Cortex of kidney (tissue), 1 donor: ENCODE measurements at places on chromosomes 7 and 10.

DNA sequence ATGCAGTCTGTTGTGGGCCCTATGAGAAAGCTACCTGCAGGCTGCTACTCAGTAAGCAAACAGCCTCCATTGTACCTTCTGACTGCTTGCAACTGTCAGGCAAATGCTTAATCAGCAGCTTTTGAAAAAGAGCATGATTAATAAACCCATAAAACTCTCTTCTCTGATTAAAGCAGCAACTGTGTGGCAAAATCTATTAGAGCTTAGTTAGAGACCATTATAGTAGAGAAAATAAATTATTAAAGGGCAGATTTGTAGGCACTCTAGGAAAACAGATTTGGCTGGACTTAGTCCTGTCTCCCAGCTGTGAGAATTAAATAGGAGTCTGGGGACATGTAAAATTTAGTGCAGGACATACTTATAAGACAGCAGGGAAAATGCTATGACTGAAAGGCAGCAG is 132.5 kb upstream of the WNT16 start:
- no peak for DNase-seq

GRCh38 chr10:124271676-124272075 is 147.0 kb downstream of the OAT start:
- no peak for DNase-seq

DNA sequence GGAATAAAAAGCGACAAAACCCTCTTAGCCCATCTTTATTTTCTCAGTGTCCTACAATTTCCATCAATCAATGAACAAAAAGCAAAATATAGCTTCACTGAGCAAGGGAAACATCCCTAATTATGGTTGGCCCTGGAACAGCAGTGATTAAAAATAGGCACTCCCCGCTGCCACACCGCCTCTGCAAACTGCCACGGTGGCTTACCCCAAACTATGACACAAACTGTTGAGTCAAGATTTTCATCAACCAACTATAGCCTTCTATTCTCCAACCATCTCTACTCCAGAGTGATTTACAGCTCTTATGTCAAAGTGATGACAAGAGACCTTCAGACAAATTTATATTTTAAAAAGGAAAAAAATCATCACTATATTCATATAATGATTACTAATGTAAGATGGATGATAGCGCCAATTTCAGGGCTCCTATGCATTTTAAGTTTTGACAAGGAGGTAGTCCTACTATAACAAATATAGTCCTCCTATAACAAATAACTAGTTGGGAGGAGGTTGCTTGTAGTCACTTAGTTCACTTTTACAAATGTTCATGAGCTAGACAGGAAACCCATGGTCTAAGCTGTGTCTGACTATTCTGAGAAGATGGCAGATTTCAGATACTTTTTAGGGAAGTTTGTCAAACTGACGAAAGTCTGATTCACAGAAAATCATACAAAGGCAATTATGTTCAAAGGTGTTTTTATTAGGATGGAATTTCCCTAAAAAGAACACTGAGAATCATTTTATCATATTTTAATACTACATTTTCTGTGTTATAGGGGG is 26.3 kb downstream of the DENND11 start:
- no peak for DNase-seq

DNA sequence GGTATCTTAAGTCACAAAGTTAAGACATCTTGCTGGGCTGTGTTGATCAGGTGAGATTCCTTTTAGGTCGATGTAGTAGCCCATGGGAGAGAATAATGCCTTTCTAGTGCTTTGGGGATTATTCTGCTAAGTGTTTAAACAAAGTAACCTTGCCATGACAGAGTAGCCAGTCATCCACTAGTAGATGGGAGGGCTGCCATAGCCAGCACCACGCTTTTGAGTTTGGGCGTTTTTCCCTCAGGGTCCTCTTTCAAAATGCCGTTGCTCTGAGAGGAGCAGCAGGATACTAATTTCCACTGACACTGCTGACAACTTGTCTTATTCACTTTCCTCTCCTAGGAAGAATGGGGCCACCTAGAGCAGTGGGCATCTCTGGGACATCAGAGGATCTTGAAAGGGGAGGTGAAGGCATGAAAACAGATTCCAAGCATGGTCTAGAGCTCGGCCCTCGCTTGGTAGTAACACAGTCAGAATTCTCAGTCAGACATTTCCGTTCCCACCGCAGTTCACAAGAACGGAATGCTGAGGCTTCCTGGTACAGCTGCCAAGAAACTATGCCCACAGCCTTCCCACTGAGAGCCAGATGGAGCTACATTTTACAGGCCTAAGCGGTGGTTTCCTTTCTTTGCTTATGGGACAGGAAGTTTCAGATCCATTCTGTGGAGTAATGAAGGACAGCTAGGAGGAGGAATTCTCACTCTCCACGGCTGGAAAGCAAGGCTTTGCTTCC is 15.3 kb upstream of the RSU1 start:
- no peak for DNase-seq

DNA sequence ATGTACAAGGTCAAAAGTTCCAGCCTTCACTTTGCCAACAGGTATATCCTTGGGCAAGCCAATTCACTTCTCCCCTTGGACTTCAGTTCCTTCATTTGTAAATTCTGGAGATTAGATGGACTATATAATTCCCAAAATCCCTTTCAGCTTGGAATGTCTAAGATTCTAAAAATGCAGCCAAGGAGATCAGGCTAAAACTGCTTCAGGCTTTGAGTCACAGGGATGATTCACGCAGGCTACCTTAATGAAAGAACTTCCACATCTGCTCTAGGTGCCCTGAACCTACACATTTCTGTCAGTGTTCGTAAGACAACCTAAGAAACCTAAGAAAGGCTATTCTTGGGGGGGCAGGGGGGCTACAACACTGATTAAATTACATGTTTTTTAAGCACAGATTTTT is 7.1 kb downstream of the CPVL start:
- no peak for DNase-seq

GRCh38 chr10:49010295-49010694 is 70.7 kb upstream of the LRRC18 start:
- DNase-seq = no peak

GRCh38 chr7:88243345-88243909 is 23.6 kb upstream of the SRI start:
- DNase-seq = no peak

- no peak for DNase-seq
Measured at GRCh38 chr7:70466725-70467364, 665.1 kb upstream of the GALNT17 start.

GRCh38 chr10:48533540-48533939 is 71.3 kb downstream of the ARHGAP22 start:
- DNase-seq = no peak

DNA sequence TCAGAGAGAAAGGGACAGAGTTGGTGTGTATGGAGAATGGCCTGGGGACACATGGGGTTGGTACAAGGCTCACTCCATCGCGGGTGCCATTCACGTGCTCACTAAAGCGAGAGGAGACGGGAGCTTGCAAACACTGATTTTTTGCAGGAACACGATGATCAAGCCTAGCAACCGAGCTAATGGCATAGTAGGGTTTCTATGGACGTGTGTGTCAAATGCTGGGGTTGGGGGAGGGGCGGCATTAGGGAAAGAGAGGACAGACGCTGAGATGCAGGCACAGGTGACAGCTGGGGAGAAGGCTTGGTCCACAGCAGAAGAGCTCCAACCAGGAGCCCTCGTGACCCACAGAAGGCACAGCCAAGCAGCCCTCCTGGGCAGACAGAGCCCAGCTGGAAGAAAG is 33.9 kb downstream of the RCC1L start:
- DNase-seq = no peak

DNA sequence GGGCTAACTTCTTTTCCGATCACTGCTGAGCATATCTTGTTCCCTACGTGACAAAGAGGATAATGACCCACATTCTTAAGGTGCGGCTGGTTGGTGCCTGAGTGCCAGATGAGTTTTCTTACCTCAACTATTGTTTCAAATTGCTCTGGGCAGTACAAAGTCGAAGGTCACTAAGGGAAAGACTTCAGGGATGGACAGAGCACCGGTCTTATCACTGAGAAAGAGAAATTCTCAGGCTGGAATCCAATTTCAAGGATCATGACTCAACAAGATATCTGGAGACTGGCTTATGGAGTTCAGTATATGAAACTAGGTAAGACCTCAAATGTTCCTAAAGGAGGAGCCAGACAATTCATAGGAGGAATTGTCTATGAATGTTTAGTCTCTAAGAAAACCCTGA is 780.3 kb downstream of the SUGCT start:
- no peak for DNase-seq

DNA sequence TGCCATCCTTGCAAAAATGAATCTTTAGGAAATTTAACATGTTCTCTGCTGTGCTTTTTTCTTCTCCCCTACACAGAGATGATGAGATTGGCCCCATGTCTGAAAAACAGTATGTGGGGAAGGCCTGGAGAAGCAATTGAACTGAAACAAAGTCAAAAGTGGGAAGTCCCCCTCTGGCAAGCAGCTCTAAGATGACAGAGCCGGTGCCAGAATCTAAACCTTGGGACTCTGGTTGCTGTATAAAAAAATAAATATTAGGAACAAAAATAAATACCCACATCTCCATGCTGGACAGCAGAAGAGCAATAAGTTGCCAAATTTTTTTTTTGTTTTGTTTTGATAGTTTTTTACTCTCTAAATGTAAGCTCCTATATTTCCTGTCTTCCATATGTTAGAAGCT is 51.8 kb upstream of the TRIL start:
- no peak for DNase-seq

DNA sequence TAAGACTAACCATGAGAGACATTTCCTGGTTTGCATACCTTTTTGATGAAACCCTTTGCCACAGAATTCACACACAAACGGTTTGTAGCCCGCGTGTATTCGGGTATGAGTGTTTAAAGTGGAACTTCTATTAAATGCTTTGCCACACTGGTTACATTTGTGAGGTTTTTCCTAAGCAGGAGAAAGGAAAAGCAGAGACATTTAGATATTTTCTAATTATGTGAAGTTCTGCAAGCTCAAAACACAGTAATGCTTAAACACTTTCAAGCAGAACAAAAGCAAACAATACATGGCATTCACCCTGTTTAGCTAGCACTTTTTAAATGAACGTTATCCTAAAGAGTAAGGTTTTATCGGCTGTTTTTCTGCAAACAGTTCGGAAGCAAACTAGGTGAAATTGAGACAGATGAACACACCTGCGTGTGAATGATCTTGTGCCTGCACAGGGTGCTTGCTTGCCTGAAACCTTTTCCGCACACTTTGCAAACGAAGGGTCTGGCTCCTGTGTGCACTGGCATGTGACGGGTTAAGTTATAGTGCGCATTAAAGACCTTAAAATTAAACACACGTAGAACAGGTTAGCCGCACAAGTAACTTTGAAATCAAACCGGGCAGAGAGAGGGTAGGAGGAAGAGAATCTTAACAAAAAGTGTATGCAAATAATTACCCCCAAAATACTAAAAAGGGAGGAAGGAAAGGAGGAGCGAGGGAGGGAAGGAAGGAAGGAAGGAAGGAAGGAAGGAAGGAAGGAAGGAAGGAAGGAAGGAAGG is 1.6 kb downstream of the FEZF1 start:
- DNase-seq = no peak

GRCh38 chr10:60536529-60537114 is 146.9 kb upstream of the ANK3 start:
- DNase-seq = no peak

- no peak for DNase-seq
Measured at GRCh38 chr7:74275401-74275881, 13.8 kb upstream of the CLIP2 start.
